ENCODE measurements at places on chromosomes 2 and 18.
A peak's percentile ranks its signal among the peaks of the same experiment; 100 is the strongest.

- no peak for DNase-seq
Measured at GRCh38 chr2:231348704-231349373, 46.7 kb upstream of the B3GNT7 start.

DNA sequence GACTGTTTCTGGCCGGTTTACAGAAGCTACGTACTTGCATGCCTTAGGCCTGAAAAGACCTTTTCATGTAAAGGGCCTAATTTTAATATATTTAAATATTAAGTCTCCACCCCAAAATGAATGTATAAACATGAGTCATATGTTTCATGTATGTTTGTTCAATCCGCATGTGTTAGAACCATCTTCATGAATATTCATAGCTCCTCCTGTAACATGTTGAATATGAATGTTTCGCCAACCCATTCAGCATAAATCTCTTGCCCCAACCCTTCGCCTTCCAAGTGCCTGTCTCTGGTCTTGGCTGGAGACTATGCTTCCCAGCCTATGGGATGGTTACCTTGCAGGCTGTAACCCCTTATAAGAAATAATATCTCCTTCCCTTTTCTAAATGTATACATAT, 212.5 kb downstream of the SCG2 start:
- DNase-seq = no peak

GRCh38 chr2:219998107-219998506, 370.7 kb downstream of the SLC4A3 start:
- no peak for DNase-seq

DNA sequence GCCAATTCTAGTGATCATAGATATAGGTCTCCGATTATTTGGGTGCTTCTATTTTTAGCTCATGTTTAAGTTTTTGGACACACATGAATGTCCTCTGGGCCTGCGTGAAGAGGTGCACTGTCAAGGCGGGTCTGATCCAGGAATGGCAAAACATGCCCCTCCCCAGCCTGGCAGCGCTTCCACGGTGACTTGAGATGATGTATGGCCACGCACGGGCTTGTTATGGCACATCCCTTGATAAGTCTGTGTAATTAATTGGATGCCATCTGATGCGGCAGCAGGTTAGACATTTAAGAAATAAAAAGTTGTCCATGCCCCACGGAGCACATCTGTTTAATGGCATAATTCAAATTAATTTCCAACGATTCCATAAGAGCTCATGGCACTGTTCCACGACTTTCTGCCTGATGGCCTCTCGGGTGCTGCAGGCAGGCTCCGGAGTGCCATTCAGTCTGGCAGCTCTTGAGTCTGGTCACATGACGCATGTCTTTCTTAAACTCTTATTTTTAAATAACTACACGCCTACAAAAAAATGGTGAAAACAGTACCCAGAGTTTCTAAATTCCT, 151.4 kb downstream of the ACKR3 start:
- no peak for DNase-seq

GRCh38 chr2:40448476-40449079, 3.3 kb downstream of the SLC8A1 start:
- DNase-seq = no peak

DNA sequence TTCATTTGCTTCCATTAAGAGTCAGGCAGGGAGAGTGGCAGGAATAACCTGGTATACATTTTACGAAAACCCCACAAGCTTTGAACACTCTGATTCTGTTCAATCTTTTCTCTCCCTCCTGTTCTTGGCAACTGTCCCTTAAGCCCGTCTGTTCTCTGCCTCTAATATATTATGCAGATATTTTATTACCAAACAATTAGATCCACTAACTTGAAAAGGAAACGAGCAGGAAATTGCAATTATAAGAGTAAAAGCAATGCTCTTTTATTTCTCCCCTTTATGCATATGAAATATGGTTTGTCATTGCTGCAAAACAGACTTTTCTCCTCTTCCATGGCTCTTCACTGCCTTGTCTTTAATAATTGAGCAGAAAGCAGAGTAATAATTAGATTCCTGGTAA, 149.1 kb upstream of the CELF4 start:
- DNase-seq = no peak

DNA sequence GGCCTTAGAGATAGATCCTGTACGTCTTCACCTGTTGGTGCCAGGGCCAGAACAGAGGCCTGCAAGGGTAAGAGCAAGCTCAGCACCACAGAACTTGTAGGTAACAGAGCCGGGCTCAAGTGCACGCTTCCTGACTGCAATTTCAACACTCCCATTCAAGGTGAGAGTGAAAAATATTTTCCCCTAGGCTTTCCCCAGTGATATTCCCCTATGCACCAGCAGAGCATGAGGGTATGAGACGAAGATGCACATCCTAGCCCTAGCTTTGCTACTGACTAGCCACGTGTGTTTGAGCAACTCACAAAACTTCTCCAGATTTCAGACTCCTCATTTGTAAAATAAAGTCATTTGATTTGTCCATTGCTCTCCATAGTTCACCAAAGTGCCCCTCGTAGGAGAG, 411.6 kb downstream of the ZNF521 start:
- no peak for DNase-seq

GRCh38 chr2:227627769-227628168, 10.5 kb downstream of the SCYGR4 start:
- DNase-seq = no peak

GRCh38 chr2:46097714-46098480, 199.3 kb upstream of the EPAS1 start:
- no peak for DNase-seq

GRCh38 chr2:153667475-153667874, 188.9 kb upstream of the RPRM start:
- DNase-seq = no peak

DNA sequence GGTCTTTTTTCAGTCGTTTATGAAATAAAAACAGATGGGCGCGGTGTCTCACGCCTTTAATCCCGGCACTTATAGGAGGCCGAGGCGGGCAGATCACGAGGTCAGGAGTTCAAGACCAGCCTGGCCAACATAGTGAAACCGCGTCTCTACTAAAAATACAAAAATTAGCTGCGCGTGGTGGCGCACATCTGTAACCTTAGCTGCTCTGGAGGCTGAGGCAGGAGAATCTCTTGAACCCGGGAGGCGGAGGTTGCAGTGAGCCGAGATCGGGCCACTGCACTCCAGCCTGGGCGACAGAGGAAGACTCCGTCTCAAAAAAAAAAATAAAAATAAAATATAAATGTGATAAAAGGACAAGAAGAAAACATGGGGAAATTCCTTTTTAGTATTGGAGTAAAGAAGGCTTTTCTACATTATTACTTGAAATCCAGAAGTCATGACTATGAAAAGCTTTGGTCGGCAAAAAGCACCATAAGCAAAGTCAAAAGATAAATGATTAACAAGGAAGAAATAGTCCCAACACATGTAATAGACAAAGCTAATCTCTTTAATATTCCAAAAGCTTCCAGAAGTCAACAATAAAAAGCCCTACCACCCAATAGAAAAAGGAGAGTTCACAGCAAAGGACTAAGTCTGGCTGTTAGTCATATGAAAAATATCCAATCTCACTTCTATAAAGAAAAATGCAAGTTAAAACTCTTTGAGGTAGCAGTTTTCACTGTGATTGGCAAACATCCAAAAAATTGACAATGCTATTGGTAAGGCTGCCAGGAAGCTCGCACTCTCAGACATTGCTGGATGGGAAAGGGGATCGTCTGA, 1.4 kb upstream of the FAM168B start:
- DNase-seq = no peak

GRCh38 chr2:168790226-168790902, 12.1 kb upstream of the NOSTRIN start:
- DNase-seq = no peak

GRCh38 chr2:15674637-15675455, 83.2 kb downstream of the DDX1 start:
- no peak for DNase-seq

GRCh38 chr2:38808677-38809076, 30.7 kb downstream of the GEMIN6 start:
- DNase-seq = no peak

DNA sequence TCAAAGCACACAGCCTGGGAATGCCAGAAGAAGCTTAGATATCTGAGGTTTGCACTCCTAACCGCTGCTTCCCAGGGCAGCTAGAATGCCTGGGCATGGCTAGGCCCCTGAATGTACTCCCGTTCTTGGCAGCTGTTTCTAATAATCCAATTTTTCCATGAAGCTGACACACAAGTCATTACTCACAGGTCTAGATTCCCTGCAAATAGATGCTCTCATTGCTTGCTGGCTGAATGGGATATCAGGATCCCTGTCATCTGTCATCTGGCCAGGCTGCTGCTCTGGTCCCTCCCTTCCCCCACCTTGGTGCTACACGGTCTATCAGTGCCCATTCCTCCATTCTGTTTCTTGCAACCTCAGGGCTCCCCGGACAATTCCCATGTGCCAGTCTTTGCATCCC, 40.7 kb upstream of the TEX51 start:
- DNase-seq = no peak

GRCh38 chr2:96119389-96119751, 3.0 kb upstream of the ADRA2B start:
- DNase-seq = no peak

DNA sequence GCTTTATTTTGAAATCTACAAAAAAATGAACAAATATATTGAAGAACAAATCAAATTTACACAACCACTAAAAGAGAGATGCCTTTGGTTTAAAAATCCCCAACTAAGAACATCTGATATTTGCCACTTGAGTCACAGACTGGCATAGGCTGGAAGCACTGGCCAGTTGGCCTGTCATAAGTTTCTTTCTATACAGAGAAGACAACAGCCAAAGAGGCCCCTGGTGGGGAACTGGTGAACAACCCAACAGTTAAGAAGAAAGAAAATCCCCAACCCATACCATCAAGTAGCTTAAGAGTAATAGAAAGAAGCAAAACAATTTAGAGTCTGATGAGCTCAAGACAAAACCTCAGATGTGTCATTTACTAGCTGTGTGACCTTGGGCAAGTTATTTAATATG, 45.5 kb downstream of the OSR1 start:
- DNase-seq = no peak

DNA sequence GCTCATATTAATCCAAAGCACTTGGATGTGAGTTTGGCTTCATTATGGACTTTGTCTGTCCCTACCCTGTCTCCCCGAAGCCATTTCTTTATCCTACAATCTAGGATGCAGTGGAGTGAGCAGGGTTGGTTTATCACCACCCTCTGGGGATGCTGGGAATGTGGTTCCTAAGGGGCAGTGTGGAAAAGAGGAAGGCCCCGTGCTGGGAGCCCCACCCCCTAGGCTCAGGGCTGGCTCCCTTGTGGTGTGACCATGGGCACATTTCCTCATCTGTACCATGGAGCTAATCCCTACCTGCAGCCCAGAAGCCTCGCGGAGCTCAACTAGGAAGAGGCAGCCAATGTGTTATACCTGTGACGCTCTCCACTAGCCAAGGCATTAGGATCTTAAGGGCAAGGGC, 92.5 kb downstream of the TGOLN2 start:
- no peak for DNase-seq

DNA sequence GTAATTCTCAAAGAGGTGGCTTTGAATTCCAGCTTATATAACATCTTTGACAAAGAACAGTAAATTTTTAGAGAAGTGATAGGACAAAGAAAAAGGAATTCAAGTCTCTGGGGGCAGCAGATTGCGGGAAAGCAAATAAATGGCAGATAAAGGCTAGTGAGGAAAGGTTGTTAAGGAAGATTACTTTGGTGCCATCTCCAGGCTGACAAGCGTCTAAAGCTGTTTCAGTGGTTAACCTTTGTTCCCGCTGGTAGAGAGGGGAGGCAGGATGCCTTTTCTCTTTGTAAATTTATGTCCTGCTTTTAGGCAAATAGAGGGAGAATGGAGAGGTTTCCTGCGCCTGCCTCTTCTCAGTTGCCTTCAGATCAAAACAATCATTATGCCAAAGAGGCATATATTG, 431.2 kb upstream of the CHST9 start:
- DNase-seq = no peak

DNA sequence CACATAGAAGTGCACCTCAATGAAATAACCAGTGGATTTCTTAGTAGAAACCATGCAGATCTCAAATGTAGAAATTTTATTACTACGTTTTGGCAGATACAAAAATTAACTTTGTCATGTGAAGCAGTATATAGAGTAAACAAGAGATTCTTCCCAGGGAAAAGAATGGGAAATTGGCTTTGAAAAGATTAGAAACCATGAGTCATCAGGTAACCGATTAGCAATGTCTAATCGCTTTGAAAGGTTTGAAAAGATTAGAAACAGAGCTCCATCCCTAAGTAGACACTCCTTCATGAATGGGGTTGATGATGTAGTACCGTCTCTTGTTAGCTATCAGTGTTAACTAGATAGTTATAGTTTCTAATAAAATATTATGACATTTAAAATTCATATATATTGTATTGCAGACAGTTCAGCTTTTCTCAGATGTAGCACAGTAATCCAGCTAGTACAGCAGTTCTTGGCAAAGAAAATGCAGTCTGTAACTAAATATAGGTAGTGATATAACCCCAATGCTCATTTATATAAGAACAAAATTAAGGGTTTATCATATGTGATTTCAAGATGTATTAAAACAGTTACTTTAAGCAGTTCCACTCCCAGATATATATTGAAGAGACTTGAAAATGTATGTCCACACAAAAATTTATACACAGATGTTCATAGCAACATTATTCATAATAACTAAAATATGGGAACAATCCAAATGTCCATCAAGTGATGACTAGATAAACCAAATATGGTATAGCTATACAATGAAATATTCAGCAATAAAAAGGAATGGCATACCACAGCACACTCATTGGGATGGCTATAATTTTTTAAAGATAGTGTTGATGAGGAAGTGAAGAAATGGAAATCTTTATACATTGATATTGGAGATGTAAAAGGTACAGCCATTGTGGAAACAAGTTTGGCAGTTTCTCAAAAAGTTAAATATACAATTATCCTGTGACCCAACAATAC, 113.9 kb downstream of the PTPN4 start:
- no peak for DNase-seq

GRCh38 chr2:145725876-145726275, 1206.0 kb upstream of the ZEB2 start:
- no peak for DNase-seq

GRCh38 chr2:198337368-198337767, 533.0 kb downstream of the PLCL1 start:
- no peak for DNase-seq

- DNase-seq = no peak
Measured at GRCh38 chr2:146572598-146572997, 1272.2 kb upstream of the ACVR2A start.

- DNase-seq = no peak
Measured at GRCh38 chr2:175156534-175156933, 11.5 kb downstream of the ATF2 start.

DNA sequence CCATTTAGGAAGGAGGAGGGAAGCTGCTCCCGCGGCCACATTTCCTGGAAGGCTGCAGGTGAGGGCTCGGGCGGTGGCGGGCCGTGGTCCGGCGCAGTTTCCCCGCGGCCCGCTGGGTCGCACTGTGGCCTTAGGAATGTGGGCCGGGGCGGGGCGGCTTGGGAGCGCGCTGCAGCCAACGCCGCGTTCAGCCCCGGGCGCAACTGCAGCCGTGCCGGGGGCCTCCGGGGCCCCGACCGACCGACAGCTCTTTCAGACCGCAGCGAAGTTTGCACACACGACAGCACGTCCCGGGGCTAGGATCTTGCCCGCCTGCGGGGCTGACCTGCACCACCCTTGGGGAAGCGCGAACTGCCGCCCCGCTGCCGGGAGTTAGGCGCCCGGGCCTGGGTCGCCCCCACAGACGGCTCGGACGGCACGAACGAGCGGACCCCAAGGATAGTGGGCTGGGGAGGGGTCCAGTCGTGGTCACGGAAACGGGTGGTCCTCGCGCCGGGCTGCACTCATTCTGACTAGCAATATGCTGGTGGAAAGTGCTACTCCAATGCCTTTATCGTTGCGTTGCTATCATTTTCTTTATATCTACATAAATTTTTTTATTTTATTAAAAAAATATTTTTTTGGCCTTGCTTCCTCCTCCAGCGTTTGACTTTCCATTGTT, 69.9 kb upstream of the DLX2 start:
- DNase-seq = peak; percentile 69

GRCh38 chr2:239157269-239157668, 243.6 kb downstream of the HDAC4 start:
- no peak for DNase-seq

All from activated naive CD8-positive, alpha-beta T cell treated with anti-CD3 and anti-CD28 coated beads, Interleukin-2, amount 50 U/mL, for 24 hours (primary cell).